ENCODE measurements at places on chromosomes 6 and 20.

DNA sequence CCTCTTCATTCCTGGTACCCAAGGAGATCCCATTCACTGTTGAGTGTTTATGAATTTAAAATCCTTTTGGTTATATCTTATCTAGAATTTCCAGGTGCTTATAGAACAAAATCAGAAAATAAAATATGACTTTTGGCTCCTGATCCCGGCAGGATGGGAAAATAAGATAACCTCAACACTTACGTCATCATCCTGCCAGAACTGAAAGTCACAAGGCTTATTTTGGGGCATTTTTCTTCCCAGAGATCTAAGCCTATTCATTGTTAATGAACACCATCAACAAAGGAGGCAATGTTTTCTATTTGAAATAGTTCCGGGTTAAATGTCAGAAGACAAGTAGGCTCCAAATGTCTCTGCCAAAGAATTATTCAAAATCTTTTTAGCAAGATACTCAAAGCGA lies 580.6 kb downstream of the TFAP2A start:
- no peak for DNase-seq

DNA sequence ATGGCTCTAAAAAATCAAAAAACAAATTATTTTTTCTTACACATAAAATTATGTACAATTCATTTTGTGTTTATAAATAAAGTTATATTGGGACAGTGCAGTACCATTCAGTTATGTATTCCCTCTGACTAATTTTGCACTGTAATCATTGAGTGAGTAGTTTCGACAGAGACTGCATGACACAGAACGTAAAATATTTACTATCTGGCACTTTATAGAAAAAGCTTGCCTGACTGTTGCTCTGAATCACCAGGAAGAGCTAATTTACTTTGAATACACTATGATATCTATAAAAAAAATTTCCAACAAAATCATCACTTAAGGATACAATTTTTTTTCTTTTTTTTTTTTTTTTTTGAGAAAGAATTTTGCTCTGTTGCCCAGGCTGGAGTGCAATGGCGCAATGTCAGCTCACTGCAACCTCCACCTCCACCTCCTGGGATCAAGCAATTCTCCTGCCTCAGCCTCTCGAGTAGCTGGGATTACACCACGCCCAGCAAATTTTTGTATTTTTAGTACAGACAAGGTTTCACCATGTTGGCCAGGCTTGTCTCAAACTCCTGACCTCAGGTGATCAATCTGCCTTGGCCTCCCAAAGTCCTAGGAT lies 11.0 kb upstream of the KHDC1L start:
- peak; percentile 32 for DNase-seq

GRCh38 chr6:135906542-135906941 lies 55.0 kb downstream of the PDE7B start:
- peak; percentile 49 for DNase-seq

- DNase-seq: no peak
These were observed 154.3 kb downstream of the CCDC170 start for GRCh38 chr6:151647976-151648639.

DNA sequence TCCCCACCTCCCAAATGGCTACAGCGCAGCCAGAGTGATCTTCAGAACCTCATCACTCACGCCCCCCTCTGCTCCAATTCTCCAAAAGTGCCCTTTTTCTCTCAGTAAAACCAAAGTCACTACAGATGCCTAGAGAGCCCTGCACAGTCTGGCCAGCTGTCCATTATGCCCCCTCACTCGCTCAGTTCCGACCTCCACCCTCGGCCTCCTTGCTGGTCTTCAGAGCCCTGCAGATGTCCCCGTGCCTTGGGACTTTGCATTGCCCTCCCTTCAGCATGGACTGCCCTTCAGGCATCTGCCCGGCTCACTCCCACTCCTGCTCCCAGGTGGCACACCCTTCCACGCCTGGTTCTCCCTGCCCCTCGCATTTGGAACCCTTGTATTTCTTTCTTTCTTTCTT lies 1.1 kb upstream of the RAET1E start:
- DNase-seq: no peak

Measured in RPMI7951 (cell line).